ENCODE measurements at places on chromosomes 1 and 21.

DNA sequence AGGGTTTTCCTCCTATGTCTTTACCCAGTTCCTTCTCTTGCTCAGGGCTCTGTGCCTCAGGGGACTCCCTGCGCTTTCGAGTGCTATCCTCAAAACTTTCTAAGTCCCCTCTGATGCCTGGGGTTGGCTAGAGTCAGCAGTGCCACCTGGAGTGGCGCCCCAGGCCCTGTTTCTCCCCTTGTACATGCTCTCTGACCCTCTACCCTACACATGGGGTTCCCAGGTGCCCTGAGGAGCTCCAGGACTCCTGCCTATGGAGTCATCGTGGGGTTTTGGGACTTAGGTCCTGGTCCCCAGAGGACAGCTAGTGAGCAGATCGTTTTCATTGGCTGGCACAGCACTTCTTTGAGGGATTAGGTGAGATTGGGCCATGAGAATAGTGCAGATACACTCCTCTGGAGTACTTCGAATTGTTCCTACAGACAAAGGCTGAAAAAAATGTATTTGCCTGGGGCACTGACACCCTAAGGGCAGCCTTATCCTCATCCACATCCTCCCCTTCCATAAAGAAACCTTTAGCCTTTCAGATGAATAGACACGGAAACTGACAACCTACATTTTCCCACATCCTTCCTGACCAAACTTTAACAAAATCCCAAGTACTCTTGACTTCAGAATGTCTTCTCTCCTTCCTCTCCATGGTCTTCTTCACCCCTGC, 41.5 kb downstream of the LGR6 start:
- DNase-seq, result no peak

DNA sequence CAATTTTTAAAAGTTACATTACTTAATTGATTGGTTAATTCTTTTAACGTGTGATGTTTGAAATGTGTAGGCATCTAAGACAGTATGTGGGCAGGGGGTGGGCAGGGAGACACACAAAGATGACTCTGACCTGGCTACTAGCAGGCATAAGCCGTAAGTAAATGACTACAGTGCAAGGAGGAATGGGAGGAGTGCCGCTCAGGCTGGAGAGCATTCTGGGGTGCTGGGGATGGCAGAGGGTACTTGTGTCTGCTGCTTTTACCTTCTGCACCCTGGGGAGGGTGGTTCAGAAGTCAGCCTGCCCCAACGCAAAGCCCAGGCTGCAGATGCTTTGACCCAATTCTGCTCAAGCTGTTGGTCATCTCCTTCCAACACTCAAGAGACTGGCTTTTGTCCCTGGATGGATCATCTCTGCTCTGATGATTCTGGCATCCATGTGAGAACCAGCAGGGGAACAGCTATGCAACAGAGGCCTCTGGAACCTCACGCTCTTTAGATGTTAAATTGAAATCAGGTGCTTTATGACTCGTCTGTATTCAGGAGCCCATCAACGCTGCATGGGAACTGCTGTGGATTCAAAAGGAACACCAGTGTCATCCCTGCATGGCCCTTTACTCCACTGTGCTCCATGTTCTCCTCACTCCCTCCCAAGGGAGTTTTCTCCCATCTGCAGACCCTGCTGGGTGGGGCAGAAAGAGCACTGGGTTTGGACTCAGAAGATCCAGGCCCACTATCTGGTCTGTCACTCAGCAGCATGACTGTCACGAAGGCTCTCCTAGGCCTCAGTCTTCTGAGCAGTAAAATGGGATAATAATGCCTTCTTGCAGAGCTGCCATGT, 78.8 kb downstream of the FAM78B start:
- no peak for DNase-seq

DNA sequence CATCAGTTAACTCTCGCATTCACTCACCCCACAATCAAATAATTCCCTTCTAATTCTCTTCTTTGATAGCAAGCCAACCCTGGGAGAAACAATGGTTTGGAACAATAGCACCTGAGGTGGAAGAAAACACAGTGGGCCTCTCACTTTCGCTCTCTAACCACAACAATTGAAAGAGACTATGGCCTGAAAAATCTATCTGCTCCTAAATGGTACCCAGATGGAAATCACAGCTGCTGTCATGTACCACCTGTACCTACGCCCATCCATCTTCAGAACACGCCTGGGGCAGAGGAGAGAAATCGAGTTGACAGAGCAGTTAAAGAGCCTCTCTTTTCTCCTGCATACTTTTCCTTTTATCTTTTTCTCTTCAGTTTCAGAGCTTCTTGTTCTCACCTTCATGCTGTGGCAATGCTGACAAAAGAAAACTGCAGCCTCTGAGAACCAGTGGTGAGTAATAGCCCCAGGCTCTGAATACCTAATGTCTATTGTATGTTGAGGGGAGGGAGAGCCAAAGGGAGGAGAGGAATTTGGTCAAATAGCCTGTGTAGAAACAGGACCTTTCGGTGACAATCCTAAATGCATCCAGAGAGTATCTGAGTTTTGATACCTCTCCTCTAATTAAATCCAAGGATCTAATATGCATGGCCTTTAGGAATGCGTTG, 57.7 kb downstream of the ZC3H11B start:
- DNase-seq, result no peak

GRCh38 chr1:246492611-246493245, 14.4 kb downstream of the SMYD3 start:
- peak; percentile 88 for DNase-seq

DNA sequence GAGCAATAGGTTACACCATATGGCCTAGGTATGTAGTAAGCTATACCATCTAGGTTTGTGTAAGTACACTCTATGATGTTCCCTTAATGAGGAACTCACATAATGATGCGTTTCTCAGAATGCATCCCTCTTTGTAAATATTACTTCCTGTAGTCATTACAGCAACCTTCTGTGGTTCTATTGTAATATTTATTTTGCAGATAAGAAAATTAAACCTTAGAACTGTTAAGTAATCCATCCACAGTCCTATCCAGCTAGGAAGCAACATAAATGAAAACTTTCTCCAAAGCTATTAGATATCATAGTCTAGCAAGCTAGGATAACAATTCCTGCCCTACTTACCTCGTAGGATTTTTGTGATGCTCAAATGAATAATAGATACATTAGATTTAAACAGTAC, 88.7 kb downstream of the WLS start:
- DNase-seq, result no peak

- no peak for DNase-seq
Observed at GRCh38 chr1:228194921-228195812, 12.7 kb upstream of the OBSCN start.

DNA sequence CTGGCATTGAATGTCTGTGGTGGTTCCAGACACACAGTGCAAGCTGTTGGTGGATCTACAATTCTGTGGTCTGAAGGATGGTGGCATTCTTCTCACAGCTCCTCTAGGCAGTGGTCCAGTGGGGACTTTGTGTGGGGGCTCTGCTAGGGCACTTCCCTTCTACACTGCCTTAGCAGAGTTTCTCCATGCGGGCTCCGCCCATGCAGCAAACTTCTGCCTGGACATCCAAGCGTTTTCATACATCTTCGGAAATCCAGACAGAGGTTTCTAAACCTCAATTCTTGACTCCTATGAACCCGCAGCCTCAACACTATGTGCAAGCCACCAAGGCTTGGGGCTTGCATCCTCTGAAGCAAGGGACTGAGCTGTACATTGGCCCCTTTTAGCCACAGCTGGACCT, 43.0 kb downstream of the RGS18 start:
- no peak for DNase-seq

DNA sequence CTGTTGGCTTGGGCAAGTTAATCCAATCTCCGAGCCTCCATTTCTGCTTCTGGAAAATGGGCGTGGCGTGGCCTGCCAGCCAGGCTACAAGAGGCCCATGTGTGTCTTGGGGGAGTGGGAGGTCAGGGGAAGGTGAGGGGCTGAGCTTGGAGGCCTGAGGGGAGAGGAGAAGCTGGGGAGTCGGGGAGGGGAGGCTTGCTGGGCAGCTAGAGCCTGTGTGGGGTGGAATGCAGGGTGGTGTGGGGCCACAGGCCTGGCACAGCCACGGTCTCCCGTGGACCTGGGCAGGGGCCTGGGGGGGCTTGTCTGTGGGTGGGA, 14.6 kb downstream of the SLC66A1 start:
- no peak for DNase-seq

GRCh38 chr1:235331401-235331800, 3.0 kb downstream of the GGPS1 start:
- no peak for DNase-seq

GRCh38 chr1:45009956-45010854, 919 bp downstream of the HECTD3 start:
- DNase-seq, result no peak

GRCh38 chr1:159994896-159995295, 36.9 kb downstream of the PIGM start:
- no peak for DNase-seq

DNA sequence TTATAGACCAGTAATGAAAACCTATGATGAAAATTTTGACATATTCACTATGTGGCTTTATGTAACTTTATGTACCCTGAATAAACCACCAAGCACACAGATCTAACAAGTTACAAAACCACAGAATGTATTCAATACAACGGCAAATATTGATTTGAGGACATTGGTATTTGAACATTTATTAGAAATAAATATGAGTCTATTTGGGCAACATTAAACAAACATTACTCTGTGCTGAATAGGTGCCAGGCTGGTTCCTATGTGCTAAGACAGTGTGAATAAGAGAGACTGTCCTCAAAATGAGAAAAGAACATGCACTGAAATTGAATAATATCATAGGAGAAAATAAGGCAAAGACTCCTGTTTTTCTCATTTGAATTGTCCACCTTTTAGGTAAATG, 1341.2 kb downstream of the PLA2G4A start:
- no peak for DNase-seq

DNA sequence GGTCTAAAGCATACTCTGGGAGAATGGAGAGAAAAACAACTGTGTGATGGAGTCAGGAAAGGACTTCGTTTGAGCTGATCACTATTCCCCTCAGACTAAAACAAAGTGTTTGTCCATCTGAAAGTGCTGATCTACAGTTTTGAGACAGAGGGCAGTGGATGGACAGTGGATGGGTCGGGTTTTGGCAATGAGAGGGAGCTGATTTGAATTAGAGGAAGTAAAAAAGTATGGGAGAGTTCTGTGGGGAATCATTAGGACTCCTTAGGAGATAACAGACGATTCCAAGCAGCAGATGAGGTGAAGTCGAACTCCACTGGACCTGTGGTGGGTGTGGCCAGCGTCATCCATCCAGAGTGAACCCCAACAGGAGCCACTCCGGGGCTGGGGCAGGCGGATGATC, 62.3 kb downstream of the PTGS2 start:
- DNase-seq, result no peak

DNA sequence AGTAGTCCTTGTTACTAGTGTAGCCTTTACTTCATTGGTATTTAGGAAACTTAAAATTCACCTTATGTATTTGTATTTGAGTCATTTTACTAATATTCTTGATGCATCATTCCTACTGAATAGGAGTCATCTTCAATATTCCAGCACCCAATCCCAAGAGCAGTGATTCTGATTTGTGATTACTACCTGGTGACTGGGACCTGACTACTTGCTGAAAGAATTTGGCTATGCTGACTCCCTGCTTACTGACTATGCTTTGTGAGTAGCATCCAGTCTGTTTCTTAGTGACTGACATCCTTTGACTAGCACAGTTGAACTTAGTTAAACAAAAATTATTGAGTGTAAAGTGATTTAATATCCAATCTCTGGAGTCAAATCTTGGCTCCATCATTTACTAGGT, 129.9 kb upstream of the NEGR1 start:
- DNase-seq, result peak; percentile 29

DNA sequence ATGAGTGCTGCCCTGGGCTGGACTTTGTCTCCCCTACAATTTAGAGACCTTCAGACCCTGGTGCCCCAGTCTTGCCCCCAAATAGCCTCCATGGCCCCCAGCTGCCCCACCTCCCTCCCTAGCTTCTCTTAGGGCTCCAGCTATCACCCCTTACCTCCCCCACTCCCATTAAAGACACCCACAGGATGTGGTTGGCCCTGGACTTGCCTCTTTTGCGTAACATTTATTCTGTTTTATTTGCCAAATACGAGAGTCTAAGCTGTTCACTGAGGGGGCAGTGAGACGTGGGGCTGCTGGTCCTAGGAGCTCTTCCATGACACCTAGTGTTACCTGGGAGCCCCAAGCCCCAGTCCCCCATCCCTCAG, 4.5 kb downstream of the ZC3H12A start:
- DNase-seq, result no peak

- no peak for DNase-seq
Observed at GRCh38 chr1:228315945-228316588, 90.6 kb downstream of the TRIM11 start.

GRCh38 chr1:165375623-165376022, 19.1 kb upstream of the LMX1A start:
- no peak for DNase-seq

DNA sequence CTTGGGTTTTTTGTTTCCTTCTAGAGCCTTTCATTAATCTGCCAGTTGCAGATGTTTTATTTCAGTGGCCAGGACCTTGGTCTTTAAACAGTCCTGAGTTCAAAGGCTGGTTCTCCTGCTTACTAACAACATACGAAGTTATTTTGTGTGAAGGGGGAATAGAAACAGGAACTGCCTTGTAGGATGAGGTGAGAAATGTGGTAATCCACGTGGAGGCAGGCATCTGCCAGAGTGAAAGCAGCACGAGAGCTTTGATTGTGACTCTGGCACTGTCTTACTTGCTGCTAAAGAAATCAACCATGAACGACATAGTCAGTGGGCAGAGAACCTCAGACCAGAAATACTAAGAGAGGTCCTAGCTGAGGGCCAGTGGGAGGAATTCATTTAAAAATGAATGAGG, 30.4 kb downstream of the TMEM63A start:
- no peak for DNase-seq

GRCh38 chr1:182556279-182556678, 32.8 kb downstream of the RNASEL start:
- DNase-seq, result no peak

DNA sequence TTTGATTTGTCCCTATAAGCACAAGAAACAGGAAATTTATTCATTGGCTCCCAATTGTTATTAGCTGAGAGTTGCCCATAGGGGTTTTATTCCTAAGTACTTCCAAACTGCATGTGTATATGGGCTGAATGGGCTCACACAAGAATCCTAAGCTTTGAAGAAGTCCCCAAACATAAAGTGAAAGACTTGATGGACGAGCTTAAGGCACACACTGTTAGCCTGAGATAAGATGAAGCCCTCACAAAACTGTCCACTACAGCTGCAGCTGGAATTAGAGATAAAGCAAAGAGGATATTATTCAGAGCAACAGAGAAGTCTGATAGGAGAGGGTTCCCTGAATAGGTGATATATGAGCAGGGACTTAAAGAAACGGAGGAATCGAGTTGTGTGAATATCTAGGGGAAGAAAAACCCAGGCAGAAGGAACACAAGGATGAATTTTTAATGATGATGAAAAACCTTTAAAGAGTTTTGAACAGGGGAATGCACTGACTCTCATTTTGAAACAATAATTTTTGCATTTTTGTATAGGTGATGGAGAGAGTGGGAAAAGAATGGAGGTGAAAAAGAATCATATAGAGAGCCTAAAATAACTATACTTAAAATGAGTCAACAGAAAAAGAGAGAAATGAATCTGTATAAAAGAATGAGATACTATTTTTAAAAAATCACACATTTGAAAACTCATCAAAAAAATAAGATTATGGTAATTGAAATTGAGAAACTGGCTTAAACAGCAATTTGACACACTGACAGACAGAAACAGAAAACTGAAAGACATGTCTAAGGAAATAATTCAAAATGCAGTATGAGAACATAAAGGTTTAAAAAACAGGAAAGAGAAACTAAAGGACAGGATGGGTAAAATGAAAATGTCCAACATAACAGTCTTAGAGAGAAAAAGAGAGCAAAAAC, 133.6 kb upstream of the POGK start:
- no peak for DNase-seq

Data from foreskin fibroblast (primary cell).